Right ventricle myocardium superior (tissue), 1 donor: ENCODE measurements at places on chromosomes 1 and 21. TPM values are rescaled to one million over a fixed set of nuclear protein-coding genes. Genes with fewer than 3 reads are reported as not detected.
A peak's percentile ranks its signal among the peaks of the same experiment; 100 is the strongest.

DNA sequence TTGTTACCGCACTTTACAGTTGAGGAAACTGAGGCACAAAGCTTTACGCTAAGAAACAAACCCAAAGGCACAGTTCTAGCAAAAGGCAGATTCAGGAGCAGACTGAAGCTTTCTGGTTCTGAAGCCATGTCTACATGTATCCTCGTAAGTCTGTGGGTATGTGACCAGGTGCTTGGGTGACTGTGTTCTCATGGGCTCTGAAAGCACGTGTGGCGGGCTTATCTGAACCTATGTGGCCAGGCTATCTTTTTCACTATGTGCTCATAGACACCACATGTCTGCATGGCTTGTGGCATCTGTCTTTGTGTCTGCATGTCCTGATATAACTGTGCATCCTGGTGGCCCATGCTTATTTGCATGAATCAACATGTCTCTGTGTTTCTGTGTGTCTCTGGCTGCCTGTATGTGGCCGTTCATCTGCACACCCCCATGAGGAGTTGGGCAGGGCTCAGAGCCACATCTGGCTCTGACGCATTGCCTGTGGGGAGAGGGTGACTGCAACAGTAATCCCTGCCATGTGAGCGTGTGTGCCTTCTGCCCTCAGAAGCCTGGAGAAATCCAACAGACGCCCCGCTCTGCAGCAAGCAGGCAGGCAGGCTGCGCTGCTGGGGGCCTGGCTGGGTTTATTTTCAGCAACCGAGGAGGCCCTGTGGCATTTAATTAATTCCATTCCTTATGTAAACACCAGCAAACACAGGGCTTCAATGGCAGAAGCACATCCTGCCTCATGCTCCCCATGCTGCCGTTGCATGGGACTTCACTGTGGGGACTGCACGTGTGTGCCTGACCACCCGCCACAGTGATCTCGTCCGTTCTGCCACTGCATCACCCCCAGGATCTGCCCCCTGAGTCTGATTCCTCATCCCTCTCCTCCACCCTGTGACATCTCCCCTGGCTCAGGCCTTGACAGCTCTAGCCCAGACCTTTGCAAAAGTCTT is 115.4 kb downstream of the TRABD2B start:
- no peak for DNase-seq

MYOG gene
- not detected for total RNA-seq

UHMK1 gene
- 18.6 TPM for total RNA-seq

GRCh38 chr1:30286241-30286987 is 437.0 kb downstream of the MATN1 start:
- no peak for DNase-seq

SUSD4 gene
- total RNA-seq, result 5.8 TPM

DNA sequence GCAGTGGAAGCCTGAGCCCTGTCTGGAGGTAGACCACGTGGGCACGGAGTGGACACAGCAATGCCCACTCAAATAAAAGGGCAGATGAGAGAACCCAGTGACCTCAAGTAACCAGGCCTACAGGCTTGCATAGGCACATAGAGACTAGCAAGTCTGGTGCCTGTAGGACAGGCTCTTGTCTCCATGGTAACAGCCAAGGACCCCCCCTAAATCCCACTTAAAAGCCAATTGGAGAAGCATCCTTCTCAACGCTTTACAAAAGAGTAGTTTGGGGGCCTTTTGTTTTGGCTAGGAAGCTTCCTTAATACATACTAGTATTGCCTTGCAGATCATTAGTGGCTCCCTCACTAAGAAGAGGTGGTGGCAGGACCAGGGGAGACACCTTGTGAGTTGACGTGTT is 63.9 kb downstream of the VWA5B1 start:
- no peak for DNase-seq

DNA sequence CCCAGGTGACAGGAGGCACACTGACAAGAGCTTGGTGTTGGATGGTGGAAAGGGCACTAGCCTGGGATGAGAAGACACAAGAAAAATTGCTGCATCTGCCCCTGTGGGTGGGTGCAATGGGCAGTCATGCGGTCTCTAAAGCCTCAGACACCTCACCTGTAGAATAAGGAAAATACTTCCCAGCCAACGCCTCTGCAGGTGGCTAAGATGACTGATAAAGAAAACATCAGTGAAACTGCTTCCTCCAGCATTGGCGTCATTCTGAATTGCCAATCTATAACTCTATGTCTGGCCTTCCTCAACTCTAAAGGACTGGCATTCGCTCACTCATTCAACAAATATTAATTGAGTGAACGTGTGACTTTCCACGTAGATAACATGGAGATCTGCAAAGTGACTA is 100.4 kb upstream of the F3 start:
- no peak for DNase-seq

ACOT11 gene
- total RNA-seq, result 38.5 TPM

GRCh38 chr1:65253800-65254319 is 55.5 kb upstream of the DNAJC6 start:
- DNase-seq, result no peak

DNA sequence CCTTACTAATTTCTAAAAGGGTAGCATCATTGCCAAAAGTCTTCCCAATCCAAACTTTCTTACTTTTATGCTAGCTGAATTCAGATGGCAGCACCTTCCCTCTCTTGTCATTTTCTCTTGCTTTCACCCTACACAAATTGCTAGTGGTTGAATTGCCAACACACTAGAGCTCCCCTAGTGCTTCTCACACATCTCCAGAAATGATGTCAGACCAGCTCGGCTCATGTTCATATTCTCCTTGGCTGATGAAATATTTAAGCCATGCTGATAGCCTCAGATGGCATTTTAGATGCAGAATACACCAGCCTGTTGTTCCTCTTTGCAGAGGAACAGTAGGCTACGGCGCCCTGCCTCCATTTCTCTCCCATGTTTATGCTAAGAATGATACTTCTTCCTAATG is 256.9 kb downstream of the PTBP2 start:
- no peak for DNase-seq

- no peak for DNase-seq
These were observed 60.8 kb upstream of the USP24 start for GRCh38 chr1:55275941-55276341.

- DNase-seq, result no peak
These were observed 12.2 kb upstream of the TDRD10 start for GRCh38 chr1:154489695-154490274.

- no peak for DNase-seq
These were observed 43.5 kb downstream of the B3GALNT2 start for GRCh38 chr1:235460770-235461169.

GRHL3 gene
- not detected for total RNA-seq

GRCh38 chr1:42646056-42646455 is 12.2 kb upstream of the PPIH start:
- DNase-seq, result no peak

FAM163A gene
- total RNA-seq, result 0.22 TPM

C4BPA gene
- total RNA-seq, result 0.08 TPM

- DNase-seq, result no peak
These were observed 33.2 kb upstream of the SLC19A1 start for GRCh38 chr21:45575304-45575992.

- DNase-seq, result no peak
These were observed 34.6 kb upstream of the PDE4B start for GRCh38 chr1:65758128-65758527.

- DNase-seq, result no peak
These were observed 55.5 kb upstream of the GADD45A start for GRCh38 chr1:67629370-67630075.

MEGF6 gene
- total RNA-seq, result 7.3 TPM

DNA sequence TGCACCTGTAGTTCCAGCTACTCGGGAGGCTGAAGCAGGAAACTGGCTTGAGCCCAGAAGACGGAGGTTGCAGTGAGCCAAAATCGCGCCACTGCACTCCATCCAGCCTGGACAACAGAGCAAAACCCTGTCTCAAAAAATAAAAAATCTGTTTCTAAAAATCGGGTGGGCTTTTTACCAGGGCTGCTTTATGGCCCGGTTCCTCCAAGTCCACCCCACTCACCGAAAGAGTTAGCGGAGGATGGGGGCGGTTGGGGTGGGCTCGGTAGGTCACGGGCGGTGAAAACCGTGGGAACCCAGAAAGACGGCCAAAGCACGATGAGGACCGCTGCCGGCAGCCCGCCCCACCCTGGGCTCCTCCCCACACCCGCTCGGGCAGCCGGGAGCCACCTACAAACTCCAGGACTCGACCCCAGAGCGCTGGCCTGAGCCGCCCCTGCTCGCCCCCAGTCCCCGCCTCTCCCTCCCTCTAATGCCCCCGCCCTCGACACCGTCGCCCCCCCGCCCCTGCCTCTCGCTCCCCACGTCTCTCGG is 846 bp upstream of the PER3 start:
- DNase-seq, result peak; percentile 89

CIART gene
- total RNA-seq, result 11.8 TPM

ARTN gene
- not detected for total RNA-seq

DNA sequence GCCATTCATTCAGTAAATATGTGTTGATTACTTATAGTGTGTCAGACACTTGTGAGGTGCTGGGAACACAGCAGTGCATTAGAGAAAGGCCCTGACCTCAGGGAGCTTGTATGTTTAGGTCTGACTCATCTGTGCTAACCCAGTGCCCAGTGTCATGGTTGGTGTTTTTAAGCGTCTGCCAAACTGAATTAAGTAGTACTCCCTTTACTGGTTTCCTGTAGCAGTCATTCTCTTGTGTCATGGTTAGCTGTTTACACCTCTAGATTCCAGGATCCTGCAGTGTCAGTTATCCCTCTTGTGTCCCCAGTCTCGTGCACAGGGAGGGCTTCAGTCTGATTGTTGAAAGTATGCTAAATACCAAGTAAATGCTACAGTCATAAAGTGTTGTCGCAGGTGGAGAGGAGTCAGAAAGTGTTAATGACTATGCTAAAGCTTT is 14.2 kb downstream of the UCK2 start:
- DNase-seq, result no peak

- DNase-seq, result no peak
These were observed 247.9 kb downstream of the ADGRL2 start for GRCh38 chr1:82048596-82048995.

DNA sequence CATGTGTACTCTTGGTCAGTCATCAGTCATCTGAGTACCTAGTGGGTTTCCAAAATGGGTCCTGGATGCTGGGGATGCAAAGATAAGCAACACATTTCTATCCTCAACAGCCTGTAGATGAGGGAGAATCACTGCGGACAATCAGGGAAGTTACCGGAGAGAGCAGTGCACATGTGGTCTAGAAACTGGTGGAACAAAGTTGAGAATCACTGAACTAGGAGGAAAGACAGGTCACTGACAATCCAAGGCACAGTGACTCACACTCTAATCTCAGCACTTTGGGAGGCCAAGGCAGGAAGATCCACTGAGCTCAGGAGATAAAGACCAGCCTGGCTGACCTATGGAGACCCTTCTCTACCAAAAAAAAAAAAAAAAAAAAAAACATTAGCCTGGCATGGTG is 31.4 kb upstream of the LGALS8 start:
- no peak for DNase-seq

DNA sequence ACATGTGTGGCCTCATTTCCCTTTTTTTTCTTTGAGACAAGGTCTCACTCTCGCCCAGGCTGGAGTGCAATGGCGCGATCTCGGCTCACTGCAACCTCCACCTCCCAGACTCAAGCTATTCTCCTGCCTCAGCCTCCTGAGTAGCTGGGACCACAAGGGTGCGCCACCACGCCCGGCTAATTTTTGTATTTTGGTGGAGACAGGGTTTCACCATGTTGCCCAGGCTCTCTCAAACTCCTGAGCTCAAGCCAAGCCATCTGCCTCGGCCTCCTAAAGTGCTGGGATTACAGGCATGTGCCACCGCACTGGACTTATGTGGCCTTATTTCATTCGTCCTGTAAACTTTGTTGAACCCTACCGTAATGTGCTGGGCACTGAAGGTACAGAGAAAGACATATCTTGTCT is 569 bp upstream of the WARS2 start:
- peak; percentile 50 for DNase-seq

GRCh38 chr1:2019172-2019543 is at the start of gene GABRD:
TSS of gene GABRD (plus strand) at chr1:2019345. CDS start at chr1:2019424, 79 bp downstream.
- DNase-seq, result no peak

DNA sequence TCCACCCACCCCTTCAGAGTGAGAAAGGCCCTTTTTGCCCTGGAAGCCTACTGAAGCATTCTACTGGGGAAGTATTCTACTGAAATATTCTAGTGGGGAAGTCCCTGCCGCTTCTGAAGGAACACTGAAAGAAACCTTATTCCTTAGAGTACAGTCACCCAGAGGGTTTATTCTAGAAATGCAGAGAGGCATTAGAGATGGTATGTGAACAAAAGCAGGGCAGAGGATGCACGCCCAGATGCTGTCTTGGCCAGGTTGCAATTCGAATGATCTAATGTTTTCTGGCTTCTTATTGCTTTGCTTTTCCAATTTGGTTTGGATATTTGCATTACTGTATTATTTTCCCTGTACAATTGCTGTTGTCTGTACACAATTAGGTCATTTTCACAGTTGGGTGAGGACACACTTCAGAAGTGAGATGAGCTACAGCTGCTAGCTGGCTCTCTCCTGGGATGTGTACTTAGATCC is 37.1 kb downstream of the CCN1 start:
- no peak for DNase-seq

- DNase-seq, result peak; percentile 70
These were observed at the start of gene MACF1 for GRCh38 chr1:39204441-39205081. TSS of gene MACF1 (plus strand) at chr1:39204695. CDS start at chr1:39205023, 328 bp downstream.

- DNase-seq, result no peak
These were observed 4.8 kb downstream of the NECTIN4 start for GRCh38 chr1:161084597-161084988.

THEM5 gene
- not detected for total RNA-seq

CFAP107 gene
- not detected for total RNA-seq

KLHDC7A gene
- not detected for total RNA-seq

DNA sequence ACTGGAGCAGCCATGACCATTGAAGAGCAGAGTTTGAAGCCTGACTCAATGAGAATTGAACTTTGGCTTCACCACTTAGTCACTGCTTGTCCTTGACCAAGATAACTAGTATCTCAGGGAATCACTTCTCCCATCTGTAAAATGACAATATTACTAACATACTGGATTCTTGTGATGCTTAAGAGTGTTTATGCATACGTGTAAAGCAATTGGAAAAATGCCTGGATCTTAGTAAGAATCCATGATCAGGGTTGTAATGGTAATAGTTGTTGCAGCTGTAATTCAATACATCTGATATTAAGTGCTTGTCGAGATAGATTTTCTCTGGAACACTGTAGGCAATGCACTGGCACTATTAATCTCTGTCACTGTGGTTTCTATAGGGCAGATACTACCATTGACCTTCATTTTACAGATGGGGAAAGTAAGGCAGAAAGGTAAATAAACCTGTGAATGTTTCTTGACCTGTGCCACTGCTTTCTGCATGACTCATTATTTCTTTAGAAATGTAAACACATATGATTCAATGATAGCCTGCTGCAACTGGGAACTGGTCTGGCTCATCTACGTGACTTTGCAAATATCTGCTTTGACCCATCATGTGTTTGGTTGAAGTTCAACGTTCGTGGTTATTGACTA is 662.5 kb downstream of the PLA2G4A start:
- DNase-seq, result no peak

DNA sequence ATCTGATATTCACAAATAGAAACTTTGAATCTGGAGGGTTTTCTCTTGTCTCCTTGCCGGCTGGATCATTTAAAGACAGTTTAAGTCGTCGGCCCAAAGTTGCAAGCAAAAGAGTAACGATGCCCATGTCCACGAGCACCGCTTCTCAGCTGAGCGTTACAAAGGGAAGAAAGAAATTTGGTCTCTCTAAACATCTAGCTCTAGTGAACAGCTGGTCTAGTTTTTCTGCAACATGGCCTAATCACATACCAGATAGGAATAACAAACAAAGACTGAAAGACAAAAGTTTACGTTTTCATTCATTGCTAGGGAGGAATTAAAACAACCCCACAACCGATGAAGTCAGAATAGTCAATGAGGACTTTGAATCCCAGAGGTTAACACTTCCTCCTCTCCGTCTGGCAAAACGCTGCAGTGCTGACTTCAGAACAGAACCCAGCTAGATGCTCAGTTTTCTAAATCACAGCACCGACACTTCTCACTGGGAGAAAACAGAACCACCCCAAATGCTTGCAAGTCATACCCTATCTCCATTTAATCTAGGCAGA is 69.4 kb downstream of the NTPCR start:
- DNase-seq, result no peak
